ENCODE measurements at places on chromosomes 2 and 18. TPM values are rescaled to one million over a fixed set of nuclear protein-coding genes. Genes with fewer than 3 reads are reported as not detected.
A peak's percentile ranks its signal among the peaks of the same experiment; 100 is the strongest.

DNA sequence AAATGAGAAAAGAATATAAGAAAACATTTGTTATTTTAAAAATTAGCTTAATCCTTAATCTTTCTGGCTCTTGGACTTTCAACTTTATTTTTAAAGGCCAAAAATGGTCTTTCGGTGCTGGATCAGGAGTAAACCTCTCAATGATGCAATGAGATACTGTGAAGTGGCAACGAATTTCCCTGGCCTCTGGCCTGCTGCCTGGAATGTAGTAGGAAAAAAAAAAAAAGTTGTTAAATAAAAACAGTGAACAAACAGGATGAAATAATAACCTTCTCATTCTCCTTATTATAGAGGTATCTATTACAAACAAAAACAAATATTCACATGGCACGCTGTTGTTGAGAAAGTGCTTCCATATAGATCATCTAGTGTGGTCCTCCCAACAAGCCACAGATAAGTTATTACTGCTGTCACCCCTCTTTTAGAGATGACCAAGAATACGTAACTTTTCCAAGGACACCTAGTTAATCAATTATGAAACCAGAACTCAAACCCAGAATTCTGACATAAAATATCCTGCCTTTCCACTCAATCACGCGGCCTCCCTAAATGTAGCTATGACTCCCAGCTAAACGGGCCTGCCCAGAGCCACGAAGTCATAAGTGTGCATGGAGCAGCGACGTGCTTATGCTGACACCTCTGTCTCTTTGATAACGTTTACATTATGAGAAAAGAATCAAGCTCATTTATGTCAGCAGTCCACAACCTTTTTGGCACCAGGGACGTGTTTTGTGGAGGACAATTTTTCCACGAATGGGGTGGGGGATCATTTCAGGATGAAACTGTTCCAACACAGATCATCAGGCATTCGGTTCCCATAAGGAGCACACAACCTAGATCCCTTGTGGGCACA is 170.9 kb downstream of the BCL2 start:
- DNase-seq: no peak
- H3K36me3 ChIP-seq: no peaks in the 10 kb centered on the region
- no peaks in the 10 kb centered on the region for H3K27me3 ChIP-seq
- no peak overlapping the region for H3K4me3 ChIP-seq
- peak overlapping the region; percentile 1 for H3K27ac ChIP-seq

Gene GDF7
- 0.04 TPM for total RNA-seq

Gene REEP1
- total RNA-seq: 0.25 TPM

- peaks cover 24% of the 10 kb centered on the region for H3K4me1 ChIP-seq
- no peaks in the 10 kb centered on the region for H3K36me3 ChIP-seq
- no peak overlapping the region for H3K27ac ChIP-seq
- H3K4me3 ChIP-seq: no peak overlapping the region
- DNase-seq: no peak
- H3K27me3 ChIP-seq: no peaks in the 10 kb centered on the region
Measured at GRCh38 chr2:120555092-120555491, 180.6 kb upstream of the GLI2 start.

GRCh38 chr2:191100216-191100615 is 50.6 kb downstream of the STAT4 start:
- no peak overlapping the region for H3K27ac ChIP-seq
- no peak overlapping the region for H3K4me3 ChIP-seq
- no peak for DNase-seq
- no peaks in the 10 kb centered on the region for H3K4me1 ChIP-seq
- no peaks in the 10 kb centered on the region for H3K36me3 ChIP-seq

- H3K27ac ChIP-seq: no peak overlapping the region
- DNase-seq: no peak
- no peaks in the 10 kb centered on the region for H3K36me3 ChIP-seq
- H3K4me3 ChIP-seq: no peak overlapping the region
- H3K27me3 ChIP-seq: no peaks in the 10 kb centered on the region
Measured at GRCh38 chr2:231332388-231332787, 63.1 kb upstream of the B3GNT7 start.

Gene HJURP
- 109 TPM for total RNA-seq

DNA sequence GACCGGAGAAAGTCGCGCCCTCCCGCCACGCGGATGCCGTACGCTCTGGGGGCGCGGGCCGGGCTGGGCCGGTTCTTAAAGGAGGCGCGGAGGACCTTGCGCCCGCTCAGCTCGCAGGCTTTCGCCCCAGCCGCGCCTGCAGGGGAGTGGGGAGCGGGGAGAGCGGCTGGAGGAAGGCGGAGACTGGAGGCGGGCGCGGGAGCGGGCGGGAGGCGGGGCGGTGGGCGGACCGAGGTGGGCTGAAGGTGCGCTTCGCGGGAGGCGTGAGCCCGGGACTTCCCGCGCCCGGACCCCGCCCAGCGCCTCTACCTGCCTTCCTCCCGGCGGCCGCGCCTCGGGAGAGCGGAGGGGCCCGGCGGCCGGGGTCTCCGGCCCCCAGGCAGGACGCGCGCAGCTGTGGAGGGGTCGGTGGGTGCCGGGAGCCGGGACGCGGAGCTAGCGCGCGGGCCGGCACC is at the start of gene ADRA2B:
Gene ADRA2B, minus strand, starts transcription at position 148 of the 455 bp plus-strand sequence. CDS start 422 bp downstream, outside the sequence.
- peak; percentile 76 for DNase-seq
- peaks cover 5% of the 10 kb centered on the region for H3K4me1 ChIP-seq

DNA sequence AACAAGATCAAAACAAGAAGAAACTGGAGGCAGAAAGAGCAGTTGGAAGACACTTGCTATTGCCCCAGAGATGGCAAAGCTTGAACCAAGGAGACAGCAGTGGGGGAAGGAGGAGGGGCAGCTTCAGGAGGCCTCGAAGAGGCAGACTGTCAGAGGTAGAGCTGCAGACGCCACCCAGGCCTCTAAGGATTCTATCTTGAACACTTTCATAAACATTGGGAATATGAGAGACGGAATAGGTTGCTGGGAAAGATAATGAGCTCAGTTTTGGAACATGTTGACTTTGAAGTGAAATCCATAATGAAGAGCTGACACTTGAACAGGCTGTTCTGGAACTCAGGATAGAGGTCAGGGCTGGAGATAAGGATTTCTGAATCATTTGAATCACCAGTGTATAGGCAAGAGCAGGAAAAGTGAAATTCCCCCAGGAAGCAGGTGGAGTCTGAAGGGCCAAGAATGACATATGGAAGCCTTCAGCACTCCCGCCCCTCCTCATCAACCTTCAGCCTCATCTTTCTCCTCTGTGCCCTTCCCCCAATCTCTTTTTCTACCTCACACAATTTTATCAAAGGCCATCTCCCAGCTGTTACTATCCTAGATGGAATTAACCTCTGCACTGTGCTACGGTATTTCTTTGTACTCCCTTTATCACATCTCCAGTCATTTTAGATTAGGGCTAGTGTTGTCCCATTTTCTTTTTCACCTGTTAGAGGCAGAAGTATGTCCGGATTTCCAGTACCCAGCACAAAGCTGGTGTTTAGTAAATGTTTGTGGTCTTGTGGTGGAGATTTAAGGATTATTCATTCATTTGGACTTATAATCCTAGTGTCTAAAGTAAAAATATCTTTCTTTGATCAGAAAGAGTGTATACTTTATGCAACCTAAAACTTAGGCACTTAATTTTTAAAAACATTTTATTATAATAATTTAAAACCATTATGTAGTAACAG is 47.5 kb upstream of the RTN4 start:
- no peak overlapping the region for H3K4me3 ChIP-seq
- DNase-seq: peak; percentile 33
- peaks cover 100% of the 10 kb centered on the region for H3K4me1 ChIP-seq
- H3K36me3 ChIP-seq: no peaks in the 10 kb centered on the region
- no peaks in the 10 kb centered on the region for H3K27me3 ChIP-seq
- peak overlapping the region; percentile 98 for H3K27ac ChIP-seq

- no peak for DNase-seq
- H3K36me3 ChIP-seq: no peaks in the 10 kb centered on the region
- H3K27me3 ChIP-seq: peaks cover 30% of the 10 kb centered on the region
- no peak overlapping the region for H3K27ac ChIP-seq
- H3K4me1 ChIP-seq: no peaks in the 10 kb centered on the region
- no peak overlapping the region for H3K4me3 ChIP-seq
Measured at GRCh38 chr2:84849271-84849952, 31.5 kb downstream of the TRABD2A start.

Gene SERPINB13
- total RNA-seq: not detected

Gene C2orf72
- not detected for total RNA-seq

DNA sequence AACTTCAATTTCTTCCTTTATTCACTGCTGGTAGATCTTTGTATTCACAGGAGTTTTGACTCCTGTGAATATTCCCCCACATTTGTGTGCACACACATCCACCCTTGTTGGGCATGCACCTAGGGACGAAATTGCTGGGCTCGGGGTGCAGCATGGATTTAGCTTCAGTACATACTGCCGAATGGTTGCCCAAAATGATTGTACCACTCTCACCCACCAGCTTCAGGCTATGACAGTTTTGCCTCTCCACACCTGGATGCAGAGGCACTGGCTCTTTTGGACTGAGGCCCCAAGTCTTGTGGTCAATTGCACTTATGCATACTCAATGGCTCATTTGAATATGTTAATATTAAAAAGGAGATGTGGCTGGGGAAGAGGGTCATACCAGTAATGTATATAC is 65.1 kb upstream of the ODC1 start:
- H3K36me3 ChIP-seq: no peaks in the 10 kb centered on the region
- H3K4me3 ChIP-seq: no peak overlapping the region

DNA sequence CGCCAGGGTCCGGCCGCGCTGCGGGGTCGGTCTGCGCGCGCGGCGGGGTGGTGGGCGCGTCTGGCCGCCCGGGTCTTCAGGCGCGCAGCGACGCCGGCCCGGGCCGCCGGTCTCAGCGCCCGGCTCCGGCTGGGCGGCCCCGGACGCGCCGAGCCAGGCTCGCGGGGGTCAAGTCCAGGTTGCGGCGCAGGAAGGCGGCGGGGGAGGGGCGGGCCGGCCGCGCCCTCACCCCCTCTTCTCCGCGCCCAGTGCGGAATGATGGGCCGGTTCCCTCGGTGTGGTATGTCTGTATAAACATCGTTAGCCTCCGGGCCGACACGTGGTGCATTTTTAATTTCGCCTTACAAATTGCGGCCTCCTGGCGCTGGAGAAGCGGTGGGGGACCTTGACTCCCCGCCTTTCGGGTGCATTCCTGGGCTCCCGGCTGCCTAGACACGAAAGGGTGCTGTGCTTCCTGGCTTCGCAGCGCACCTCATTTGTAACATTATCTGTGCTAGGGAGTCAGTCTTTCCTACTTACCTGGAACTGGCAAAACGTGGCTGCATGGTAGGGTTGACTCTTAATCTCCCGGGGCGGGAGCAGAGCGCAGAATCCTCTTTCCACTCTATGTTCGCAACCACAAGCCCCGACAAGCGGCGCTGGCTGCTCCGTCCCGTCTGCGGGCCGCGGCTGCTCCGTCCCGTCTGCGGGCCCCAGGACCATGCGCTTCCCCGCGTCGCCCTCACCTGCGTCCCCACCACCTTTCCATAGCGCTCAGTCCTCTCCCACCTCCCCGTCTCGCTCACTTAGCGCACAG is 69.0 kb downstream of the CTAGE1 start:
- peak; percentile 81 for DNase-seq
- H3K27me3 ChIP-seq: no peaks in the 10 kb centered on the region
- no peaks in the 10 kb centered on the region for H3K36me3 ChIP-seq
- peak overlapping the region; percentile 87 for H3K27ac ChIP-seq
- H3K4me3 ChIP-seq: peak overlapping the region; percentile 60

GRCh38 chr2:19714926-19715325 is 186.9 kb downstream of the TTC32 start:
- no peaks in the 10 kb centered on the region for H3K36me3 ChIP-seq
- H3K27ac ChIP-seq: no peak overlapping the region
- H3K4me3 ChIP-seq: no peak overlapping the region
- peaks cover 14% of the 10 kb centered on the region for H3K4me1 ChIP-seq
- no peak for DNase-seq

Gene LRP2
- not detected for total RNA-seq

GRCh38 chr2:206229642-206230041 is 44.8 kb upstream of the ZDBF2 start:
- no peak overlapping the region for H3K27ac ChIP-seq
- H3K36me3 ChIP-seq: no peaks in the 10 kb centered on the region
- H3K4me1 ChIP-seq: peaks cover 7% of the 10 kb centered on the region
- H3K27me3 ChIP-seq: no peaks in the 10 kb centered on the region
- DNase-seq: no peak

Gene HOXD9
- total RNA-seq: not detected

All from PC-9 (cell line).